ENCODE measurements at places on chromosomes 3 and 15.

DNA sequence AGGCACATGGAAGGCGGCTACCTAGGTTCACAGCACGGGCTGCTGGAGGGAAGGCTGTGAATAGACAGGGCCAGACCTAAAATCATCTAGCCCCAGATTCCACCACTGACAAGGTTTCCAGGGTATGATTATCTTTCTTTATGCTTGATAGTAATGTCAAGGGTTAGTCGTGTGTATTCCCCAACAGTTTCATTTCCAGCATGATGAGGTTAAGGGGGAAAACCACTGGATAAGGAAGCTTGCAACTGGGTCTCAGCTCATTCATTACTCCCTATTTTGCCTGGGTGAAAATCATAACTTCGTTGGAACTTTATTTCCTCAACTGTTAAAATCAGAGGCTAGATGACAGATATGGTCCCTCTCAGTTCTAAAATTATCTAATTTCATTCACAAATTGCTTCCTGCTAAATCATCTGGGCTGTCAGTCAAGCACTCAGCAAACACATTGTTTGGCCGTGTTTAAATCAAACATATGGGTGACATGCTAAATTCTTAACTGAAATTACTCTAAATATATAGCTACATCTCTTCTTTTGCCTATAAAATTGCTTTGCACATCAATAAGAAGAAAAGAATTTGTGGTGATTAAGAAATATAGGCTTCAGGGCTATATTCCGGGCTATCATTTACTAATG lies 111.7 kb downstream of the CYP19A1 start:
- no peak for DNase-seq

DNA sequence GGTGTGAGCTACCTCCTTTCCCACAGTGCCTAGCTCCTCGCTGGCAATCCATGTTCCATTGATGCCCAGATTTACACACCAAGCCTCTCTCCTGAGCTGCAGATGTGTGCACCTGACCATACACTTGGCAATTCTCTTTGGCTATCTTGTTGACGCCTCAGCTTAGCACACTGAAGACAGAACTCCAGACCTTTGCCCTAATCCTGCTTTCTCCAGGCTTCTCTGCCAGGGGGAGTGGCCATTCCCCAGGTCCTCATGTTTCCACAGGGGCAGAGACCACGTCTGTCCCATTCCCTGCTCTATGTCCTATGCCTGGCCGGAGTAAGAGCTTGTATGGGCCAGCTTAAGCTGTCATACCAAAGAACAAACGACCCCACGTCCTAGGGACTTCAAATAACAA lies 30.2 kb upstream of the ALDH1L1 start:
- DNase-seq, result no peak

- no peak for DNase-seq
Observed at GRCh38 chr3:48039487-48040190, 23.4 kb upstream of the MAP4 start.

GRCh38 chr3:5565026-5565425 lies 377.5 kb downstream of the EDEM1 start:
- DNase-seq, result no peak

- DNase-seq, result no peak
Observed at GRCh38 chr15:34301058-34301457, 36.5 kb downstream of the SLC12A6 start.

DNA sequence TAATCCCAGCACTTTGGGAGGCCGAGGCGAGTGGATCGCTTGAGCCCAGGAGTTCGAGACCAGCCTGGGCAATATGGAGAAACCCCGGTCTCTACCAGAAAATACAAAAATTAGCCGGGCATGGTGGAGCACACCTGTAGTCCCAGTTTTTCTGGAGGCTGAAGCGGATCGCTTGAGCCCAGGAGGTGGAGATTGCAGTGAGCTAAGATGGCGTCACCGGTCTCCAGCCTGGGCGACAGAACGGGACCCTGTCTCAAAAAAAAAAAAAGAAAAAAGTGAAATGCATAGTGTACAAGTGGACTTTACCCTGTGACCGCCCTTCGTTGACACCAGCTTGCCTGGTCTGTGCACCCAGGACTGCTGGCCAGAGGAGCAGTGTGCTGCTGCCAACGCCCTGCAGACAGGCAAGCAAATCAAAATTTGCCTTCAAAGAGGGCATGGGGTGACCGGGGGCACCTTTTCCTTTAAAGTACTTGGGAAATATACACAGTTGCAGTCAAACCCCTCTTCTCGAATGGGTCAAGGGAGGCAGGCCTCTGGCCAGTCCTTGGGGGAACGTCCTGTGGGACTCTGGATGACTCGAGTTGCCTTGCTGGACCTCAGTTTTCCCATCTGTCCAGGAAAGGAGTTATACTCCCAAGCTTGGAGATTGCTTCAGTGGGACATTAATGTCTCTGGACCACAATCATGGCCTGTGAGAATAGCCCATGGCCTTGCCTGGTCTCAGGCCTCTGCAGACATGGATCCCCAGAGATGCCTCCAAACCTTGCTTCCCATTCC lies 1.0 kb downstream of the XYLB start:
- DNase-seq, result no peak

- no peak for DNase-seq
Observed at GRCh38 chr3:138441742-138442141, 7.3 kb downstream of the ESYT3 start.

DNA sequence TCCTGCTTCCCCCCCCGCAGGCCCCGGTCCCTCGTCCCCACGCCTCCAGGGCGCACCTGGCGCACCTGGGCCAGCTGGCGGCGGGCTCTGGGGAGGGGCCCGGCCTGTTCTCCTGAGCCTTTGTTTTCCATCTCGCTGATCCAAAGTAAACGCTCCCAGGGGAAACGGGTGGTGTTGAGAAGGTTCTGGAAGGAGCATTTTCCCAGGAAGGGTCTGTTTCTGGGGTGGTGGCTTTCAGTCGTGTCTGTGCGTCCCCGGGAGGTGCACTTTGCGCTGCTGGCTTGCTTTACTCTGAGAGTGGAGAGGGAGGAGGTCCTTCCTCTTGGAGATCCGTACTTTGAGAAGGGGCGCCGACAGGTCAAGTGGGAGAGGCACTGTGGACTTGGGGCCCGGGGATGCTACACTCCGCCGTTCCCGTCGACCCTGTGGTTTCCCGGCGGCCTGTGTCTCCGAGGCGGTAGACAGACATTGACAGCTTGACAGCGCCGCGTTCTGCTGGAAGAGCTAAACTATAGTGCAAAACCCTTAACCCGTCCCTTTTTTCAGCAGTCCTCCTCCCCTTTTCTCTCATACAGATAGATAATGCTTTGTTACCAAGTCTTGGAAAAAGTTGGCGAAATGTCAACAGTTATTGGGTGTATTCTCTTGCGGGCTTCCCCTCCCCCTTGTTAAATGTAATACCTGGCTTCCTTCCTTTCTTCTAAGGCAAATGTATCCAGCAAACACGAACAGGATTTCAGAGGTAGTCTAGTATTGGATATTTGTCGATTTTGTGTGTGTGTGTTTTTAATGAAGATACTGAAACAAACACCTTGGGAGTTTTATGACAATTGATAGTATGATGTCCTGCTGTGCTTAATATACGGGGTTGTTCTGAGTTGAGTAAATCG lies 6.5 kb downstream of the TPM1 start:
- DNase-seq, result no peak

DNA sequence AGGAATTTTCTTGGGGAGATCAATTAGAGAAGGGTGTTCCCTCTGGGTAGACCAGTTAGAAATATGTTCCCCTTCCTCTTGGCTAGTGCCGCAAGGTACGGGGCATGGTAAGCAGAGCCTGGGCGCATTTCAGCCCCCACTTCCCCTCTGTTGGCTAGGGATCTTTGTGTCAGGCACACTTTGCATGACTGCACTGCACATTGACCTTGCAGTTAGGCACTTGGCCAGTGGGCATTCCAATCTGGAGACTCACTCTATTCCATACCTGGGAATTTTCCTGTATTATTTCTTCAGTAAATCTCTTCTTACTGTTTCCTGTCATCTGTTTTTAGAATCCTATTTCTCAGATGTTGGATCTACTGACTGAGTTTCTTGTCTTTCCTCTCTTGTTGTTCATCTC lies 30.0 kb upstream of the CACNA1D start:
- no peak for DNase-seq

- no peak for DNase-seq
Observed at GRCh38 chr3:59963676-59964075, 913.9 kb upstream of the CFAP20DC start.

GRCh38 chr15:86349565-86349964 lies 269.9 kb downstream of the AGBL1 start:
- no peak for DNase-seq

- DNase-seq, result no peak
Observed at GRCh38 chr3:55203546-55203945, 275.7 kb upstream of the LRTM1 start.

GRCh38 chr15:31158858-31159569 lies 57.5 kb upstream of the TRPM1 start:
- no peak for DNase-seq

DNA sequence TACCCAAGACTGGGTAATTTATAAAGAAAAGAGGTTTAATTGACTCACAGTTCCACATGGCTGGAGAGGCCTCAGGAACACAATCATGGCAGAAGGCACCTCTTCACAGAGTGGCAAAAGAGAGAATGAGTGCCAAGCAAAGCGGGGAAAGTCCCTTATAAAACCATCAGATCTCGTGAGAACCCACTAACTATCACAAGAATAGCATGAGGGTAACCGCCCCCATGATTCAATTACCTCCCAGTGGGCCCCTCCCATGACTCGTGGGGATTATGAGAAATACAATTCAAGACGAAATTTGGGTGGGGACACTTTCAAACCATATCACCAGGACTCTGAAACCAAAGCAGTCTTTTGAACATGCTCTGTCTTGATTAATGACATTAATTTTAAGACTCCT lies 7.0 kb downstream of the RTP3 start:
- DNase-seq, result no peak

Data from GOT3 (cell line).